ENCODE measurements at places on chromosomes 7 and 10.

- DNase-seq: no peak
Measured at GRCh38 chr7:71933426-71933825, 478.7 kb downstream of the CALN1 start.

DNA sequence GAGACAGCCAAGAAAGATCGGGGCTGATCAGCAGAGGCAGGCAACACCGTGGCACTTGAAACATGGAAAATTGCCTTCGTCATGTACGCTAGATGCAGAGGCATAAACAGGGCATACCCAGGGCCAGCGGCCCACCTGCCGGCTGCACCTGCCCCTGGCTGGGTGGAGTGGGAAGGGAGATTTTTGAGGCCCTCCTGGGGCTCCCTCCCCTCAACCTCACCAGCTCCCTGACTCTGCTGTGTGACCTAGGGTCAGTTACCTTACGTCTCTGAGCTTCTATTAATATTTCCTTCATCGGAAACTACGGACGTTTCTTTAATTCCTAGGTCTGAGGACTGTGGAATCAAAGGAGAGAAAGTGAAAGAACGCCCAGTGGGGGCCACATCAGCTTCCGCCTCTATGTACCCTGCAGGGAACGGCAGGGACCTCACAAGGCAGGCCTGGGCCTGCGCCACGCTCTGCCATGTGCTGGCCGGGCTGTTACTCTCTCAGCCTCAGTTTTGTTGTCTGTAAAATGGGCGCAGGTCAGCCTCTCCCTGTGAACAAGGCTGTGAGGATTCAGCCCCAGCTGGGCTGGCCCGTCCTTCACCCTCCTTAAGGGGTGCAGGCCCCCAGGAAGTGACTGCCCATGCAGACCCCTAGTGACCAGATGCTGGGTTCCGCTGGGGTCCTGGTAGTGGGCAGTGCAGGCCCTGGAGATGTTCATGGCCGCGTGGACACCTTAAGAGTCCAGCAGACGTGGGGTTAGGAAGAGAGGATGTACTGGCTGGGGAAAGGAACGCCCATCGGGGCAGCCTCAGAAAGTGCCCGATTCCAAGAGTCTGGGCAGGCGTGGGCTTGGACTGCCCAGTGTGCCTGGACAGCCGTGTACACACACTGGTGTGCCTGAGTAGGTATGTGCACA is 22.7 kb downstream of the ELFN1 start:
- DNase-seq: no peak

DNA sequence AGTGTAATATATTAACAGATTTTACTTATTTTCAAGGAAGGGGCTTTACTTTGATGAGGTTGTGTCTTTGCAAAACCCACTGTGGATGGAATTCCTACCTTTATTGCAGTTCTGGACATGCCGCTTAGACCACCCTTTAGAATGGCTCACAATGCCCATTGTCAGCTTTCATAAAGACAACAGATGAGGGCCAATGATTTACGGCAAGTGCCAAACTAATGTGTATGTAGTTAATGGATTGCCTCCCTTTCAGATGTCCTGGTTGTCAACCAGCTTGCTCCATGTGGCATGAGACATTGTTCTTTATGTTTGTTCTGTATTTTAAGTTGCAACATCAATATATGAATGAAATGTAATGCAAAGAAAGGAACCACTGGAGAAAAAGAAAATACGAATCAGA is 35.0 kb upstream of the ELMO1 start:
- DNase-seq: no peak

GRCh38 chr10:16458166-16458955 is 21.6 kb downstream of the PTER start:
- no peak for DNase-seq

GRCh38 chr10:60572511-60573194 is 183.0 kb upstream of the ANK3 start:
- DNase-seq: peak; percentile 50

DNA sequence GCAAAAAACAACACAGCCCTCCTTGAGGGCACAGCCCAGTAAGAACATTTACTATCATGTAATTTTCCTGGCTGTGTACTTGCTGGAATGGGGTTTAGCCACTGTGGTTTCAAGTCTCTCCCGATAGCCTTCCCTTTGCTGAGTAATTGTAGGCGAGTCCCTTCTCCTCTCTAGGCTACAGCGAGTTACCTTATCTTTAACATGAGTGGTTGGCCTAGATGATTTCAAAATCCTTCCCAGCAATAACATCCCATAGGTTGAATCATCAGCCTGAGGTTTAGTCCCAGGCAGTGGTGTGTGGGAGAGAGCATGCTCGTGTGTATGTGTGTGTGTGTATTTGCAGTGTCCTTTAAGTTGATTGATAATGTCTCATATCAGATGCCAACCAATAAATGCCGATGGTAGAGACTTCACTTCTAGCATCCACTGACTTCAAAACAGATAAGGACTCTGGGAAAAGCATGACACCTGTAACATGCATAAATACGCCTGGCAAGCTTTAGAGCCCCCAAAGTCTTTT is 142.9 kb upstream of the ZMIZ1 start:
- DNase-seq: no peak

GRCh38 chr10:16995867-16996529 is 133.6 kb downstream of the CUBN start:
- DNase-seq: peak; percentile 81

- DNase-seq: no peak
Measured at GRCh38 chr7:22330903-22331302, 26.1 kb downstream of the RAPGEF5 start.

DNA sequence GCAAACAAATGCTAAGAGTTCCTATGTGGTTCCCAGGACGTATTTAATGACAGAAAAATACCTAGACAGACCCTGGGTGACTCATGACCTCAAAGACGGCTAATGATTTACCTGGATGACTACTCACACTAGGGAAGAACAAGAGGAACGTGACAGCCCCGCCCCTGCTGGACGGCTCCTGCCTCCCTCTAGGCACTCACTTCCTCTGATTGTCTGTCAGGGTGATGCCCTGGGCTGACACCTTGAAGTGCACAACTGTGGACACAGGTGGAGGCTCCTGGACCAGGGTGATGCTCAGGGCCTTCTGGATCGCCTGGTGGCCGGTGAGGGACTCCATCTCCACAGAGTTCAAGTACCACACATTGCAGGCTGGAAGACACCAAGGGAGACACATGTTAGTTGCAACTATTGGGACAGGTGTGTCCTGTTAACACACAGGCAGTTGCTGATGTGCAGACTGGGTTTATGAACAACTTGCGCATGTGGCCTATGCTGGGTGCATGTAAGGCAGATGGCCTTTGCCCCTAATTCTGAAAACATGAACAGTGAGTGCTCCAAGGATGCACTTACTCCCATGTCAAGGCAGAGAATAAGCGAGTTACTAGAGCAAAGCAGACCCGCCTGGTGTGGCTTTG is 298.3 kb downstream of the TNS3 start:
- DNase-seq: no peak

GRCh38 chr10:112185959-112186358 is 2.4 kb upstream of the GPAM start:
- no peak for DNase-seq

- DNase-seq: no peak
Measured at GRCh38 chr10:66877361-66877760, 48.5 kb upstream of the LRRTM3 start.

- no peak for DNase-seq
Measured at GRCh38 chr7:104814126-104814525, 199.9 kb upstream of the KMT2E start.

DNA sequence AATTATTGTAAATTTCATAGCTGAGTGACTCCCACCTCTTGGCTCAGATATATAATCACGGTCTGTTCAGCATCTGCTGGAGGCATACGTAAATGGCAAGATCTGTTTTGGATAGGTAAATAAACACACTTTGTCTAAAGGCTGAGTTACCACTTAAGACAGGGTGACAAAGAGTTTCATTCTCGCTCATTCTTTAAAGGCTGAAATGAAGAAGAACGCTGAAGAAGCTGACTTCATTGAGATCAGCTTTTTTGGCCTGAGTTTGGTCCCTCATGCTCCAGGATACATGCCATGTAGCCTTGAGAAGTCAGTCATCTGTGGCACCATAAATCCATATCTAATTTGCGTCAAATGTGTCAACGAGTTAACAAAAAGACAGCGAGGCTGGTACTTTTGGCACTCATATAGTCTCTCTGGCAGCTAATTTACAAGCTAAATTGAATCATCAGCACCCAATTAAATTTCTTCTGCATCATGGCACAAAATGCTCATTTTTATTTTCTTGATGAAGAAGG is 309.9 kb downstream of the GPAM start:
- no peak for DNase-seq

DNA sequence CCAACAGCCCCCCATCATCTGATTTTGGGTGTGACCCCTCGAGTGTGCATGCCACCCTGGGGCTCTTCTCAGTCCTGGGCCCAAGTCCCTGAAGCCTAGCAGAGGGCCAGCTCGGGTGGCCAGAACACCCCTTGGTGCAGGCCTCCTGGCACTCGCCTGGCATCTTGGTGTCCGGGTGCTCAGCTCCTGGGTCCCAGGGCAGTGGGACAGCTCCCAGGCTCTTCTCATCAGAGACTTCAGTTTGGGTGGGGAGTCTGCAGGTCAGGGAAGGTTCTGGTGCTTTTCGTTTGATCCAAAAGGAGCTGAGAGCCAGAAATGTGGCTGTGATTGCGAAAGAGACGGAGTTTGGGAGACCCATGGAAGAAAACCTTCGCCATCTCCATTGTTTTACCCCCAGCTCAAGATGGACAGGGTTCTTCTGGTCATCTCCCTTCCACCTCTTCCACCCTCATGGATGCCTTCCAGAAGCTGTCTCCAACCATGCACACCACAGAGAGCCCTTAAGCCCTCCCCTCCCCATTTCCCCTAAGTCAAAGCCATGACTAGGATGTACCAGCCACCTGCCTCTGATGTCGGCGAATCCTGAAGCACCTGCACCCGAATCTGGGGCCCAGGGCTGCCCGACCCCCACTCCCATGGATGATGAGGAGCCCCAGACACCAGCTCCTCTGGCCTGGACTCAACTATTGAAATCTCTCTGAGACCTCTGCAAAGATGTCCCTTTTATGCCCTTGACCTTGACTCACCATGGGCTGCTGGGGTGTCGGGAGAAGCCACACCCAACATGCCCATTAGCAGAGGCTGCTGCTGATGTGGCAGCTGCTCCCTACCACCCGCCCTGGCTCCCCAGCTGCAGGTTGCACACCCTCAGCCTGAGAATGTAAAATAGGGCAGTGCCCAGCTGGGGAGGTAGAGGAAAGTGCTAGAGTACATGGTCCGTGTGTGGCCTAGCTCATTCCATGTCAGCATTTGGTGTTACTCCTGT is 55.3 kb downstream of the ADCYAP1R1 start:
- no peak for DNase-seq

- no peak for DNase-seq
Measured at GRCh38 chr7:1361756-1362125, 97.5 kb downstream of the MICALL2 start.

GRCh38 chr10:106614293-106614692 is 550.2 kb downstream of the SORCS1 start:
- no peak for DNase-seq

DNA sequence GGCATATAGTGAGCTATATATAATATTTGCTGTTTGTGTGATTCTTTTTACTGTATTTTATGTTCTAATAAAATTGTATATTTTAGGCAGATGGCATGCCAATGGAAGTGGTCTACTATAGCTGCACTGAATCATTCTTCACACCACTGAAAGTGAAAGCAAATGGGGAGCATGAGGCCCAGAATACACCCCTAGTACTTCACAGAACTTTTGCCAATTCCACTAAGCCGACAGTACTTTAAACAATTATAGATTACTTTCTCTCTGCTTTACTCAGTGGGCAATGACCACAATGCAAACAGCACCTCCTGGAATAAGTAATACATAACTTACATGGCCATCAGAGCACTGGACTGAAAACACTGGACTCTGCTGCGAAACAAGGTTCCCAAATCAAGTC is 70.2 kb downstream of the ANKRD26 start:
- DNase-seq: no peak

- no peak for DNase-seq
Measured at GRCh38 chr7:38525857-38526256, 105.3 kb downstream of the AMPH start.

DNA sequence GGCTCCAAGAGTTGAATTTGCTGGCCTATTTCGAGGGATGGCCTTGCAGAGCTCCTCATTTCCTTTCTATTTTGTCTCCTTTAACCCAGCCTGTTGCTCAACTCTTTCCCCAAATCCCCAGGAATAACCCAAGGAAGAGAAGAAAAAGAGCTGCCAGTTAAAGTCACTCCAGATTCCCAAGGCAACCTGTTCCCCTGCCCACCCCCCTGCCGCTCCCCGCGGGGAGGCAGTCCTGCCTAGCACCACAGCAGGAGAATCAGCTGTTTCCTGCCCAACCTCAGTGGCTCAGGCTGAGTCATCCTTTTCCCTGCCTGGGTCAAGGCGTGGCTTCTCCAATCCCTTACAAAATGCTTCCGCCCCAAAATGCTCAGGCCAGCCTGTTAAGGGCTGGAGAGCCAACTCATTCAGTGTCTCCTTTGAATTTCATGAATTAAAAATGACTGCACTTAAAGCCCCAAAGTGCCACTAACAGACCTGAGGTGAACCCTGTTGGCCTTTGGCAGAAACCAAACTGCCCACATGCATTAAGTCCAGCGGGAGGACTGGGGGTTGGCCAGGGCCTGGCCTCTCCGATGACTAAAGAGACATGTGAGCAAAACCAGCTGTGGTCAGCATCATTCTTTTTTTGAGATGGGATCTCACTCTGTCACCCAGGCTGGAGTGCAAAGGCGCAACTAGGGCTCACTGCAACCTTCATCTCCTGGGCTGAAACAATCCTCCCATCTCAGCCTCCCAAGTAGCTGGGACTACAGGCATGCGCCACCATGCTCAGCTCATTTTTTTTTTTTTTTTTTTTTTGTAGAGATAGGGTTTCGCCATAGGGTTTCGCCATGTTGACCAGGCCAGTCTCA is 83.2 kb upstream of the KIF5B start:
- DNase-seq: no peak

DNA sequence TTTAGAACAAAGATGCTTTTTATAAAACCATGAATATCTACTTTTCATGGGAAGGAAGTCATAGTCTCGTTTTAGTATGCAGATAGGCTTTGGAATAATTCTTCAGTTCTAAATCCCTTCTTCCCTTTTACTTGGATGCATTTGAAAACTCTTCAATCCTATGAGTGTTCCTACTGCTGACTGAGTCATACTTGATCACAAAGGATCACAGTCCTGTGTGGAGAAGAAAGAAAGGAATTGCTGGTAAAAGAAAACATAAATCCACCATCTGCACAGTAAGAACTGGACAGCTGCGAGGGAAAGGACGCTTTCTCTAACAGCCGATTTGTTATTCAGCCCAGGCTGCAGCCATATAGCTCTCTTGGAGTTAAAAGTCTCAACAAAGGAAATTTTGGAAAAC is 209.9 kb downstream of the SEMA3E start:
- DNase-seq: no peak

GRCh38 chr7:138164804-138165203 is 88.5 kb downstream of the AKR1D1 start:
- DNase-seq: no peak
